ENCODE measurements at places on chromosomes 2 and 18.

DNA sequence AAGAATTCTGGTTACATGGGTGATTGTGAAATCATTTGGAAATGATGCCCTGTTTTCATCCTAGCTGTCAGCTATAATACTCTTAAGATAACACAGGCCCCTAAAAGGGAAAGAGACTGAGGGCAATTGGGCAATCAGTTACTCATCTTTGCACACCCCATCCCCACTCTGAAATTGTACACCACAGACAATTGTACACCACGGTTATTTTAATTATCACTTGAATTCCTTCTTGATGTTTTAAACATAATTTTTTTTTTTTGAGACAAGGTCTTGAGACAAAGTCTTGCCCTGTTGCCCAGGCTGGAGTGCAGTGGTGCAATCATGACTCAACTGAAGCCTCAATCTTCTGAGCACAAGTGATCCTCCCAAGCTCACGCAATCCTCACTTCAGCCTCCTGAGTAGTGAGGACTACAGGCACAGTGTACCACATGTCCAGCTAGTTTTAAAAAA is 862.4 kb upstream of the ACVR2A start:
- DNase-seq = no peak

- no peak for DNase-seq
Measured at GRCh38 chr2:181025004-181025403, 44.6 kb downstream of the UBE2E3 start.

- no peak for DNase-seq
Measured at GRCh38 chr2:25566694-25567093, 106.7 kb downstream of the DTNB start.

- peak; percentile 54 for DNase-seq
Measured at GRCh38 chr2:26298286-26298637, 47.7 kb upstream of the SELENOI start.

DNA sequence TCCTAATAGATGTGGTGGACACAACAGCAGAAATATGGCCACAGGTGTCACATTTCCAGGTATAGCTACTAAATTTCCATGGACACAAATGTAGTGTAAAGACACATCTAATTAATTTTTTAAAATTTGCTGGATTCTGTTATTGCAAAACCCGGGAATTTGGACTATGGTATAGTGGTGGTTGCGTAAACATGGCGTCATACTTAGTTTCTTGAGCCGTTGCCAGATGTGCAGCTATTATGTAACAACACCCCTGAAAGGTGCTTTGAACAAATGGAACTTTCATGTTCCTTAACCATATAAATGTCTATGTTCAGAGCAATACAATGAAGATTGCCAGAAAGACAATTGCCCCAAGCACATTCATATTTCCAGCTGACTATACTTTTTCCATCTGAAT is 85.9 kb downstream of the HRH4 start:
- no peak for DNase-seq

DNA sequence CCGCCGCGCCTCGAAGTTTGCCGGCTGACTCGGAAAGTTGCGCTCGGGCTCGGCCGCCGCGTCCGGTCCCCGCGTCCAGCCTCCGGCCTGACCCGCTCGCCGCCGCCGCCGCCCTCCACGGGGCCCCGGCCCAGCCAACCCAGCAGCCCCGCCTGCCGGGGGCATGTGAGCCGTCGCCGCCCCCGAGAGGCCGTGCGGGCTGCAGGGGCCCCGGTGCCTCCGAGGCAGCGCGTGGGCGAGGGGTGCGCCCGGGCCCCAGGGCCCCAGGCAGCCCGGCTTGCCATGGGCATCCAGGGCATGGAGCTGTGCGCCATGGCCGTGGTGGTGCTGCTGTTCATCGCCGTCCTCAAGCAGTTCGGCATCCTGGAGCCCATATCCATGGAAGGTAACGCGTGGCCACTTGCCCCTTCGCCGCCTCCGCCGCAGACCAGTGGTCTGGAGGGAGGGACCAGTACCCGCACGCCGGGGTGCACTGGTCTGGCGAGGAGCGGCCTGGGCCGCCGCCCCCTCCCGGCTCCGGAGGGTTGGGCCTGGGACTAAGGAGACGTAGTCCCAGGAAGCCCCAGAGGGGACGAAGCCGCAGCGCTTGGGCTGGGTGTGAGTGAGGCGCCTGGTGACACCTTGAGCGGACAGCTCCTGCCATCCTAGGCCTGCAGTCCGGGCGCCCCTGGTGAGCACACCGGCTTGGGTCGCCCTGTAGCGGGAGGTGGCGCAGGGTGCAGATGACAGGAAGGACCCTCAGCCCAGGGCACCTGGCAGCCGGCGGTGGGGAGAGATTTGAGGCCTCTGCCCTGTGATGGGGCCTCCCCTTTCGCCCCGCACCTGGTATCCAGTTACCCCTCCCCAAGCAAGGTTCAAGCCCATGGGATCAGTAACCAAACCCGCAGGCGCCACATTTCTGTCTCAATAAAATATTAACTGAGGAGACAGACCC is 49.9 kb downstream of the KCNIP3 start:
- peak; percentile 67 for DNase-seq
